D341Med (cell line): ENCODE measurements at places on chromosomes 5 and 9.

GRCh38 chr9:113579283-113580040 is 115.9 kb downstream of the RGS3 start:
- no peak for DNase-seq

DNA sequence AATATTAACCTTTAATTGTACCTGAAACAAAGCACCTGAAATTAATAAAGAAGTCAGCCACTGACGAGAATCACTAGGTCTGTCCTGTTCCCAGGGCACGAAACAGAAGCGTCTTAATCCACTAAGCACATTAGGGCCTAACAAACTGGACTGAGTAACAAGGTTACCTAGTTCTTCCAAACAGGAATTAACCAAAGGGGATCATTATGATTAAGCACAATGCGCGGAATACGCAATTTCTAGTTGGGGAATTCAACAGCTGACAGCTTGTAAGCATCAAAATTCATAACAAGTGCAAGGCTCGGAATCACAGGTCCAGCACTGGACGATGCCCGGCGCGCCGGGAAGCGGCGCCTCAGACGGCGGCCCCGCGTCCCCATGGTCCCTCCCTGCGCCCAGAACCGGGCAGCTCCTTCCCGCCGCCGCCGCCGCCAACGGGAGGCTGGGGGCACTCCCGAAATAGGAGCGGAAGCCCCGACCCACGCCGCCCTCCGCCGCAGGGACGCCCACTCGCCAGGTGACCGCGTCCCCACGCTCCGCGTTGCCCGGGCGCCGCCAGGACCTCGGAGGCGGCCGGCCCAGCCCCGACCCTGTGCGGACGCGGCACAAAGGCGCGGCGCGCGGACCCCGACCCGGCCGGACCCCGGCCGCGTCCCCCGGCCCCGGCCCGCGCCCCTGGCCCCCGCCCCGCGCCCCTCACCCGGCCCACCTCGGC is 898 bp downstream of the CAMSAP1 start:
- no peak for DNase-seq

DNA sequence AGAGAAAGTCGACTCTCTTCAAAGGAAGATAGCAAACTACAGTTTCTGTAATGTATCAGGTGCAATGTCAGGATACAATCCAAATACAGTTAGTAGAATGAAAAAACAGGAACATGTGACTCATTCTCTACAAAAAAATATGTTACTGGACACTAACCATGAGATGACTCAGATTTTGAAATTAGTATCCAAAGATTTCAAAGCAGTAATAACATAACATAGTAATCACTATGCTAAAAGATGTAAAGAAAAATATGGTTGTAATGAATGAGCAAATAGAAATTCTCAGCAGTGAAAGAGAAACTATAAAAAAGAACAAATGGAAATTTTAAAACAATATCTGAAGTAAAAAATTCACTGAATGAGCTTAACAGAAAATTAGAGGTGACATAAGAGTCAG is 42.3 kb downstream of the SHOC1 start:
- DNase-seq, result no peak

DNA sequence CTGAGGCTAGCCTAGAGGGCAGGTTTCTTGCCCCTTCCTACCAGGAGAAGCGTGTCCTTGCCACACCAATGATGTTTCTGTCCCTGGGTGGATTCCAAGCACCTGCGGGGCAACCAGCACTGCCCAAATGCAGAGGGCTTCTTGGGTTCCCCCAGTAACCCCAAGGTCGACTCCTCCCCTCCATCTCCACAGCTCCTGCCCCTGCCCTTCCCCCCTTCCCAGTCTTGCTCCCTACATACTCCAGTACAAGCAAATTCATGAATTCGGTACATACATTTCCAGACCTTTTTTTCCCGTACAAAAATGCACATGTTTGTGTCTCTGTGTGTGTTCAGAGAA is 12.8 kb upstream of the JADE2 start:
- no peak for DNase-seq

DNA sequence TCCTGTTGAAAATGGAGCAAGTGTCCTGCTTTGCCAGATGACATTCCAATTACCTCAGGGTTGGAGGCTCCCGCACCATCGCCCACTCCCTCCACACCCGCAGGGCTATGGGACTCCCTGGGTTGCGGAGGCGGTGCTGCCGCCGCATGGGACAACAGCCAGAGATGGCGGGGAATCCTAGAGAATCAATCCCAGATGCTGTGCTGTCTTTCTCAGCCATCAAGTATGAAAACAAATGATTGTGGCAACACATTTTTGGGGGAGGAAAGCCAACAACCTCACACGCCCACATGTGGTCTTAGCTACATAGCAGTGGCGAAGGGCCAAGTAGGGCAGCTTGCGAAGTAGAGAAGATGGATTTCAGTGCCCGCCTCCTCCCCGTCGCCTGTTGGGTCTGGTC is 46.7 kb downstream of the IL31RA start:
- DNase-seq, result no peak

GRCh38 chr9:33750839-33751339 is 44.5 kb upstream of the PRSS3 start:
- peak; percentile 32 for DNase-seq

- no peak for DNase-seq
Observed at GRCh38 chr5:138000102-138000723, 32.7 kb downstream of the FAM13B start.

DNA sequence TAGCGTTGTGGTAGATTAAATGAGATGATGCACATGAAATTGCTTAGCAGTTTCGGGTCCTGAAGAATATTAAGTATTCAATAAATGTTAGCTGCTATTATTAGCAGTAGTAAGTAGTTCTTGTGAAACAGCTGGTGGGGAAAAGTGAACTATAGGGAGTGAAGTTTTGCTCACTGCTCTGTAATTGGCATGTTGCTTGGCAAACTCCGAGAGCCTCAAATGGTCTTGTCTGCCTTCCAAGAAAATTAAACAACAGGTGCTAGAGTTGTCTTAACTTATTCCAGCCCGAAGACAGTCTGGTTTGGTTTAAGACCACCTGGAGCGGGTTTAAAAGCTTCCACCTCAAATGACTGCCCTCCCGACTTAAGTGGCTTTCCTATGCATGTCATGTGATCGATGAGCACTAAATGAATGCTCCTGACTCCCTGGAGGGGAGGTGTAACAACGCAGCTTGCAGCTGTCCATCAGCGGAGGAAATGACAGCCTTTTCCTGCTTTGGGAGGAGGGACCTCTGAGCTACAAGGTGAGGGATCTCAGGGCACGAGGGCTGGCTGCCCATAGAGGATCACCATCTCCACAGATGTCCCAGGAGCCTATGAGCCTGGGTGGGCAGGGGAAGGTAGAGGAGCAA is 202.9 kb upstream of the PANK3 start:
- DNase-seq, result no peak

DNA sequence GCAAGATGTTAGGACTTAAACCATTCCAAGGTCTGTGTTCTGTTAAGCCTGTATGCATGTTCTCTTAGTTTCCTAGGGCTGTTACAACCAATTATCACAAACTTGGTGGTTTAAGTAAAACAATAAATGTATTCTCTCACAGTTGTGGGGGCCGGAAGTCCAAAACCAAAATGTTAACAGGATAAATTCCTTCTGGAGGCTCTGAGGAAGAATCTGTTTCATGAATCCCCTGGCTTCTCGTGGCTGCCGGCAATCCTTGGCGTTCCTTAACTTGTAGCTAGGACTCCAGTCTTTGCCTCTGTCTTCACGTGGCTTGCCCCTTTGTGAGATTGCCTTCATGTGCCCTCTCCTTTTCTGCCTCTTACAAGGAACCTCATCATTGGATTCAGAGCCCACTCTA is 30.4 kb downstream of the FEM1C start:
- no peak for DNase-seq

- no peak for DNase-seq
Observed at GRCh38 chr9:137084526-137084925, 2.3 kb upstream of the MAN1B1 start.

DNA sequence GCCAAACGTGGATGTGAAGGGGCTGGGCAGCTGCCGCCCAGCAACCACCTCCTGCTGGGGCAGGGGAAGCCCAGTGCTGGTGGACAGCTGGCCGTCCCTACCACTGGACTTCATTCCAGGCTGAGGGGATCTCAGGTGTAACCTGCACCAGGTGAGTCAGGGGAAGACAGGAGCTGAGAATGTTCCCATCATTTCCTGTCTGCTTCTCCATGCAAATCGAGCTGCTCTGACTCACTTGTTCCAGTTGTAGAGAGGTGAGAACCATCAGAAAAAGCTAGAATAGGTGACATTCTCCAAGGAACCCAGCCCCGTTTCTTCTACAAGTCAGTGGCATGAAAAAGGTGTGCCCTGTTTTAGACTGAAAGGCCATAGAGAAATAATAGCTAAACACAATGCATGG is 21.8 kb upstream of the BARX1 start:
- no peak for DNase-seq

GRCh38 chr9:76704593-76705204 is 59.5 kb upstream of the PCA3 start:
- peak; percentile 57 for DNase-seq

DNA sequence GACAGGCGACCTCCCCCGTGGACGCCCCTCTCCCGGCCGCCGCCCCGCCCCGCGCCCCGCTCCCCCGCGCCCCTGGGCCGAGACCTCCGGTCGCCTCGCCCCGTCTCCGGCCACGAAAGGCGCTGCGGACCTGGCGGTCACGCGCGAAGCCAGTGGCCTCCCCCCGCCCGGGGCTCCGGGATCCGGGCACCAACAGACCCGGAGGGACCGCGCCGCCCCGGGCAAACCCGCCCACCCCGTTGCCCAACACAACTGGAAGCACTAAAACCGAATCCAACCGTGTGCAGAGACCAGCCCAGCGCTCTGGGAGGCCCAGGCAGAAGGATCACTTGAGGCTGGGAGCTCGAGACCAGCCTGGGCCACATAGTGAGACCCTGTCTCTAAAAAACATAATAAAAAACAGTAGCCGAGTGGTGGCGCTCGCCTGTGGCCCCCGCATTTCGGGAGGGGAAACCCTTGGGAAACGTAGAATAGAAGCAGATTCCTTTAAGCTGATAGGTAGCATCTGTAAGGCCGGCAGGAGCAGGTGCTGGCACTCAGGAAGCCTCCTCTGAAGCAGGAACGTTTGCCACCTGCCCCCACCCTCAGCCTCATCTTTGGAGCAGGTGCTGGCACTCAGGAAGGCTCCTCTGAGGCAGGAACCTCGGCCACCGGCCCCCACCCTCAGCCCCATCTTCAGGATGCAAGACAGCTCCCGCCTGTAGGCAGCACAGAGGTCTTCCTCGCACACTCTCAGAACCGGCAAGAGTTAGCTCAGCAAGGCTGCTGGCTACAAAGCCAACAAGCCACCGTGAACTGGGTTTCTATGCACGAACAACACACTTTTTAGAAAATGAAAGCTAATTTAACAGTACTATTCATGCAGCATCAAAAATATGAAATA is 4.6 kb upstream of the SLC9A3 start:
- DNase-seq, result no peak

GRCh38 chr9:128550226-128550625 is 2.2 kb upstream of the SPTAN1 start:
- no peak for DNase-seq

GRCh38 chr5:120361941-120362340 is 102.2 kb upstream of the PRR16 start:
- no peak for DNase-seq

GRCh38 chr9:82106536-82106935 is 118.0 kb downstream of the SPATA31D1 start:
- DNase-seq, result no peak

- DNase-seq, result no peak
Observed at GRCh38 chr9:129125478-129125877, 14.3 kb downstream of the PTPA start.

GRCh38 chr5:109589986-109590385 is 99.7 kb upstream of the MAN2A1 start:
- peak; percentile 43 for DNase-seq

- no peak for DNase-seq
Observed at GRCh38 chr9:104780796-104781395, 17.0 kb downstream of the NIPSNAP3B start.

DNA sequence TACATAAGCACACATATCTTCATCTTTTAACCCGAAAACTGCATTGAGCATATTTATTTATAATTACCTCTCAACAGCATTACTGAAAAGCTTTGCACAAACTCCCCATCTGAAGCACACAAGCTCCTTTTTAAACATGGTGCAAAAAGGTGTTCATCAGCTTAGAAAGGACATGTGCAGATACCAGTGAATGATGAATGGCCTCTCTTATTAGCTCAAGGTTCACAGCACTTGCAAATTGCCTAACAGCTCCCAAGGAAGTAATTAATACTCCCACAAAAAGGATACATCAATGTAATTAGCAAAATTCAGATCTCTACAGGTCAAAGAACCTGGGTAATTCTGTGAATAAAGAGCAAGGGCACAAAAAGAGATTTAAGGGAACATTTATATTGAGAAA is 422.0 kb downstream of the HINT1 start:
- no peak for DNase-seq

DNA sequence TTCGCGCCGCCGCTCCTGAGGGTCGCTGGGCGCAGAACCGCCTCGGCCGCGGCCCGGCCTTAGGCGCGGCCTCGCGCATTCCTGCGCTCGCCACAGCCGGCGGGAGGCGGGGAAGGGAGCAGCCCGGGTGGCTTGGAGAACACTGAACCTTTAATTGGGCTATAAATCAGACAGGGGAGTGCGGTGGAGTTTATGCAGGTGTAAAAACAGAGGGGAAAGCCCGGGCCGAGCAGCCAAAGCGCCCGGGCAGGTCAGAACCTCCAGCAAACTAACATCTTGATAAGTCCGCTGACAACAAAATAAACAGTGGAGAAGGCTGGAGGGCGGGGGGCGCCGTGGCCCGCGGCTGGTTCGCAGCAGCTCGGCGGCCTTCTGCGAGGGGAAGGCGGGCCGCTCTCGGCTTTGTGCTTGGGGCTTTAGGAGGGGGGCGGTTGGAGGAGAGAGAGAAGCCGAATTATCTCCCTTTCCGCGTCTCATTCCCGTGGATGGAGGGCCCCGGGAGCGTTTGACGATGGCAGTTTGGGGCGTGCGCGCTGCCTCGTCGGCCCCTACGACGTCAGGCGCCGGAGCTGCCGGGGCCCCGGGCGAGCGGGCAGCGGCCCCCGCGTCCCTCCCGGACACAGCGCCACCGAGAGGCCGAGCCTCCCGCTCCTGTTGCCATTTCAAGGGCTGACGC is 11.3 kb downstream of the FOXD1 start:
- DNase-seq, result no peak

DNA sequence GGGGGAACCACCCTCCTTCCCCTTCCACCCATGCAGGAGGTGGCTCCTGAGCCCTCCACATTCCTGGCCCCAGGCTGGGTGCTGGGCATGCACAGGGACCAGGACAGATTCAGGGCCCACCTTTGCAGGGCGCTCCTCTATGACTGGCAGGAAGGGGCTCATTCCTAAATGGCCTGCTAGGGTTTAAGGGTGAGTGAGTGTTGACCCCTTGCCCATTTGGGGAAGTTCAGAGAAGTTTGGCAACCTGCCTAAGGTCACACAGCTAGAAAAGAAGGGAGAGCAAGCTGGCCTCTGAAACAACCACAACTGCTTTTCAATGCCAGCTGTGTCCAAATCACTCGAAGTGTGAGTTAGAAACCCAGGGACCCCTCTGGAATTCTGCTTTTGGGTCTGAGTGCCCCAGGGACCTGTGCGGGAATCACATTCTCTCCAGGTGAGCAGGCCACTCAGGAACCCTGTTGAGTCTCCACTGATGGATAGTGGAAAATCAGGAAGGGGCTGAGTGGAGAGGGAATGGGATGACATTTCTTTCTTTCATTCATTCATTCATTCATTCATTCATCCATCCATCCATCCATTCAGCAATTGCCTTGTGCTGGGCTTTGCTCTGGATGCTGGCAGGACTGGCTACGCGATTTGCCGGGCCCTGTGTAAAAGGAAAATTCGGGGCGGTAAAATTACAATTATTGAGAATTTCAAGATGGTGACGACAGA is 191.9 kb downstream of the C9orf50 start:
- no peak for DNase-seq

GRCh38 chr9:87300915-87301314 is 196.8 kb upstream of the DAPK1 start:
- no peak for DNase-seq

GRCh38 chr5:157253547-157253946 is 12.4 kb upstream of the CYFIP2 start:
- DNase-seq, result peak; percentile 75
